ENCODE measurements at places on chromosomes 5 and 9.

GRCh38 chr5:143986516-143987212 is 174.7 kb downstream of the HMHB1 start:
- DNase-seq, result no peak

DNA sequence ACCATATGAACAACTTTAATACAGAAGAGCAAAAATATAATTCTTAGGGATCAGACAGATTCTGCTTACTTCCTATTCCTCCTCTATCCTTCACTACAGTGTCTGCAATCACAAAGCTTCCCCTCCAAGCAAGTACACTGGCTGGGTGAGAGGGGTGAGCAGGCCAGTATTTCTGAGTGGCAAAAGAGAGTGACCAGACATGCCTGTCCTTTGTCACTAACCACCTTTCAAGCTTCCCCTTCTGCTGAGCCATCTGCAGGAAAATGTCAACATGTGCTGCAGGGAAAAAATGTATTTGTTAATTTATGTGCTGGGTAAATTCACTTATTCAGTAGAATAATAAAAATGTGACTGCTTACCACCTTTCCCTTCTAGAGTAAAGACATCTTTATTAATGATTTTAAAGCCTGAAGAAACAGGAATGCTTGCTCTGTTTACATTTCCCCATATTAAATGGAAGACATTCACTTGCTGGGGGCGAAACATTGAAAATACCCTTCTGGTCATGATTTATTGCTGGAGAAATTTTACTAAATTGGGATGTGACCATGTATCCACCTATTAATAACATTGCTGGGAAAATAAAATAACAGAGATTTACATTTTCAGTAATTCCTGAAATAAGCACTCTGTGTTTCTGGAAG is 84.9 kb downstream of the SPOCK1 start:
- no peak for DNase-seq

DNA sequence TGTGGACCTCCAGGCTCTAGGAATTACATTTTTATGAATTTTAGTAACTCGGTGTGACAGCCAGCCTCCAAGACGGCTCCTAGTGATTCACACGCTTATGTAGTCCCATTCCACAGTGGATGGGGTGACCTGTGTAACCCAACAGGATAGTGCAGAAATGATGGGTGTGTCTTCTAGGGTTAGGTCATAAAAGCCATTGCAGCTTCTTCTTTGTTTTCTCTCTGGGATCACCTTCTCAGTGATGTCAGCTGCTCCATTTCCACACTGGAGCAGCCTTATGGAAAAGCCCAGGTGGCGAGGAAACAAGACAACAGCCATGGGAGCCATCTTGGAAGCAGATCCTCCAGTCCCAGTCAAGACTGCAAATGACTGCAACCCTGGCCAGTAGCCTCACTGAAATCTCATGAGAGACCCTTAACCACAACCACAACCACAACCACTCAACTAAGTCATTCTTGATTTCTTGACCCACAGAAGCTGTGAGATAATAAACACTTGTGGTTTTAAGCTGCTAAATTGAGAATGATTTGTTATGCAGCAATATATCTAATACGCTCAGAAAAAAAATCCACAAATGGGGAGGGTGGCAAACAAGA is 5.1 kb upstream of the GNPDA1 start:
- no peak for DNase-seq

- DNase-seq, result no peak
Measured at GRCh38 chr9:90274725-90275124, 367.9 kb downstream of the DIRAS2 start.

DNA sequence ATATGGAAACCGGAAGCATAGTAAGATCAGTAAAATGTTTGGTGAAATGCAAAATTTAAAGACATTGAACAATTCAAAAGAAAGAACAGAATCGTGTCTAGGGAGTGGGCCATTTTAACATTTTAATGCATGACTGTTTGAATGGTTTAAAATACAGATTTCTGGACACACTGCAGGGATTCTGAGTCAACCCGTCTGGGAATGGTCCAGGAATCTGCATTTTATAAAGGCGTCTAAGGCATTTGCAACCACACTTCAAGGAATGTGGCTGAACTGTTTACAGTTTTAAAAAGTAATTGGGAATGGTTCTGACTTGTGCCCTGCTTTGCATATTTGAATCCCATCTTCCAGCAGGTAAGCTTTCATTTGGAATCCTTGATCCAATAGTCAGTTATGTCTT is 811.7 kb upstream of the WWC1 start:
- no peak for DNase-seq

DNA sequence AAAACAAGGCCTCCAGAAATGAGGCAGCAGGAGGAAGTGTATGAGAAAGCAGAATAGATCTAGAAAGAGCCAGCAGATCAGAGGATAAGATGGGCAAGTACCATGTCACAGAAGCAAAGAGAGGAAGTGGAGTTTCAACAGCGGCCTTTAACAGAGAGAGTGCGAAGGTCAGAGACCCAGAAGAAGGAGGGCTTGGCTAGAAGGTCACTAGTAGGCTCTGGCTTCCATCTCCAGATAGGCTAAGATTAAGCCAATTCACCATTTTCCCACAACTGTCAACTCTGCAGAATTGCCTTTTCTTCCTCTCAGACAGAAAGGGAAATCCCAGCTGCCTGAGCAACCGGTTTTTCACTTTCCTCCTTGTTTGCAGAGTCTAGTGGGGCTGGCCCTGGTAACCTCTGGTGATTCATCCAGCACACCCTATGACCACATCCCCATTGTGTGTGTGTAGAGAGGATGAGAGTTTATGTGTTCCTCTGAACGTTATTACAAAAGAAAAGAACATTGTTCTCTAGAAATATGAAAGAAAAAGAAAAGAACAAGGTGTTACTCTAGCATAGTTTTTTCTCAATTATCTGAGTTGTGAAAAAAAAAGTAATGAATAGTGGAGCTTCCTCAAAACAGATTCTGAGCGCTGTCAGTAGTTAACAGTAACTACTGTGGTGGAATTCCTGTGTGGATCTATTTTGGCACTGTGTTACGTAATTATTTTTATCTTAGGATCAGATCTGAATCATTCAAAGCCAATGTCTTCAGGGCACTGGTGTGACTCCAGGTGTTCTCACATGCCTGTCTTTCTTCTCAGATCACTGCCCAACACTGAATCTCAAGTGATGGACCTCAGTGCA is 220.4 kb downstream of the ARRDC3 start:
- peak; percentile 35 for DNase-seq

DNA sequence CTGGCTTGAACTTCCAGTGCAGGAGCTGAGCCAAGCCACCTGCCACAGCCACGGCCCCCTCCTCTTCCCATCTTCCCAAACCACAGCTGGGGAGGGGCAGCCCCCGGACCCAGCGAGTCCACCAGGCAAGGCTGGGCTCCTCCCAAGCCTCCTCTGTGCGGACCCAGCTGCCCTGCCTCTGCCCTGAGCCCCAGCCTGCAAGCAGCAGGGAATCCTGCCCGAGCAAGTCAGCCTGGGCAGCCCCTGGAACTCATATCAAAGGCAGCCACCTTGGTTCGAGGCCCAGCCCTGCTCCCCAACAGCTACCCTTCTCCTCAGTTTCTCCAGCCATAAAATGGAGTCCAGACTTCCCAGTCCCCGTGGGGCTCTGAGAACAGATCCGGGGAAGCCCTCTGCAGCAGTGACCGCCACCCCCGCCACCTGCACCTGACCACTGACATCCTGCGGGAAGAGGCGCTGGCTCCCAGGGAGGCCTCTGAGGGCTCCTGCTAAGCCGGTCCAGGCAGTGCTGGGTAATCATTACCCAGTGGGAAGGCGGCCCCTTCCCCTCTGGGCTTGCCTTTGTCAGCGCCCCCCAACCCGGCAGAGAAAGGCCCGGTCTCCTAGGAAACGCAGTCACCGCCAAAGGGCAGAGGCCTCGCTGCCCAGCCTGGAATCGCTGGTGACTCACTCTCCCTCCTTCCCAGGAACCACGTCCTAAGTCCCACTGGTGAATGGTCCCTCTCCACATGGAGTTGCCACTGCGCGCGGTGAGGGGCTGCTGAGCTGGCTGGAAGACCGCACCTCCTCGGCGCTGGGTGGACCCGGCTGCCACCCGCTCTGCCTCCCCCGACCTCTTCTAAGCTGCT is 1.5 kb downstream of the VAV2 start:
- DNase-seq, result no peak

DNA sequence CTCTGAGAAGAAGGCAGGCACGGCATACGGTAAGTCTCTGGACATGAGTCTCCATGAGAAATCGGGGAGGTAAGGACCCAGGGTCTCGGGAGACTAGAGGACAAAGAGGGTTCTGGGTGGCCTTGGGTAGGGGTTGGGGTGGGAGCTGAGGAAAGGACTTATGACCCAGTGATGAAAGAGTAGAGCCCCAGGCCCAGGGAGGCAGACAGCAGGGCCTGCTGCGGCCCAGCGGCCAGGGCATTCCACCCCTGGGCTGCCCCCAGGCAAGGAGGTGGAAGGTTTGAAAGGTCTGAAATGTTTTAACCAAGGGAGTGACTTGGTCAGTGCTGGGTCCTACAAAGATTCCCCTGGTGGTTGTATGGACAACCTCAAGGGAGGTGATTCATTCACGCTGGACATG is 89.1 kb downstream of the CRB2 start:
- no peak for DNase-seq

DNA sequence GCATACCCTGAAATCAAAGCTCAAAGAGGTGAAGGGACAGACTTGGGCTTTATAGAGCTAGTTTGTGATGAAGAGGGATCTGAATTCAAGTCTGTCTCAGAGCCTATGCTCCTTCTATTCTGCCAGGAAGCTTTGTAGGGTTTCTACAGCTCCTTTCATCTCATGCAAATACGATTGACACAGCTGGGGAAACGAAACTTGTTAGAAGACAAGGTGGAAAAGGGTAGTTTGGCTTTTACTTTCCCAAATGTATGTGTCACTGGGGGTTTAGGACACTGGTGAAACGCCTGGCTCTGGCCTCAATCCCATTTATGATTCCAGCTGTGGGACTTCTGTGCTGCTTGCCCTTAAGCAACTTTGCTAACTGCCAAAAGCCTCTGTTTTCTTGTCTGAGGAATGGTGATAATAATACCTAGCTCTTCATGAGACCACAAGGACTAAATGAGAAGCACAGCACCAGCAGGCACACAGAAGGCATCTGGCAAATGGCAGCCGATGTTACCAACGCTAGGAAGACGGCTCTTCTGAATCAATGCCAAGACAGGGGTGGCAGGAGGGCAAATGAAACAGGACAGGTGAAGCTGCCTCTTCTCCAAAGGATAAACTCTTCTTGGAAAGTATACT is 70.3 kb upstream of the EQTN start:
- no peak for DNase-seq

DNA sequence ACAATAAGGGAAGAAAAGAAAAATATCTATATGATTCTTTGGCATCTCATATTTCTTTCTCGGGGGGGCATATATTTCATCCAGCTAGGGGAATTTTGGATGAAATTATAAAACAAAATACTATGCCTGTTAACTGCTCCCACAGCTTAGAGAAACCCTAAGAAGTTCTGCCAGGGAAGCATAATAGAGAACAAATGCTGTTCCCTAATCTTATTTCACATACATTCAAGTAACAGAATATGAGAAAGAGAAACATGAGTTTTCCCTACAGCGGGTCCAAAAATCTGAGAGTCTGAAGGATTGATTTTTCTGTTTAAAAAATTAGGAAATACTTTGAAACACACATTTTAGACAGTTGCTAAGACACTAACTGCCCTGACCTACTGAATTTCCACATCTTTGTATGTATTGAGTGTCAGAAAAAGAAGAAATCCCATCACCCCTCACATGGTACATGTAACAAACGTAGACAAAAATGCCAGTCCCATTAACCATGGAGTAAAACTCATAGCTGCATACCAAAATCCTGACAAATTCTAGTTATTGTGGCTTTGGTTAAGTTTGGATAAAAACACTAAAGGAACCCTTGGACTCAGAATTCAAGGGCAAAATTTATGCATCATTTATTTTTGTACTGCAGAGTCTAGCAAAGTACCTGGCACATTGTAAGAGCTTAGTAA is 620.2 kb upstream of the DMAC1 start:
- no peak for DNase-seq

DNA sequence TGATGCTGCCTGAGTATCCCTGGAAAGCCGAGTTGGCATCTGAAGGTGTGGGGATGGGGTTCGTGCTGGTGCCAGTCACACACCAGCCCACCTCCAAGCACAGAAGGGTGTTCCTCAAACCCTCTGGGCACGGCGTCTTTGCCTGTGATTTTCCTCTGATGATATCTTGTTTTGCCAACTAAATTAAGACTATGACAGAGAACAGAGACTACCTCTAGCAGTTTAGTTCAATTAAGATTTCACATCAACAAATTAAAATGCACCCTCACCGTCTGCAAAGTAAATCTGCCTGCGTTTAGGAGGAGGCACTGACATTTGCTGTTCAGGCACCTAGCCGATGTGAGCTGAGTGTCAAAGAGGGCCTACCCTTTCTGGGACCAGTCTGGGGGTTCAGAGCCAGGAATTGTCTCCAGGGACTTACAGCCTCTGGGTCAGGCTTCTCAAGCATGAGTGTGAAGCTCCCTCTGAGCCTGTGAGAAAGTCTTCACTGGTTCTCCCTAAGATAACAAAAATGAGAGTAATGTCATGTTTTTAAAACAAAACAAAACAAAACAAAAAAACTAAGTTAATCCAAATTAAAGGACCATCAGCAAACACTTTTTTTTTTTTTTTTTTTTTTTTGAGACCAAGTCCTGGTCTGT is 55.4 kb upstream of the CTNNA1 start:
- no peak for DNase-seq

DNA sequence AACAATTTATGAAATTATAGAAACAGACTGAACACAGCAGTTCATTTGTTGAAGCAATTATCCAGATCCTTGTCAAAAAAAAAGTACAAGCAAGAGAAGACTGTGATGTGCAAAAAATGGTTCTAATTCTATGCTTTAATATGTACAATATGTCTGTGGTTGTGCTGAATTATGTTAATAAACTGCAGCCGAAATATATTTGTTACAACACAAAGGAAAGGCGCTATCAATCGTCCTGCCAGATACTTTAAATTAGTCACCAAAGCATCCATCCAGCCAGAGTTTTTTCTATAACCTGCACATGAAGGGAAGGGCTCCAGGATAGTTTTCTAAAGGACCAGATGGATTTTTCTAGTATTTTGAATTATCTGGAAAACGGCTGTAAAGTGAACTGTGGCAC is 259.5 kb downstream of the BNC2 start:
- DNase-seq, result no peak

GRCh38 chr5:103669615-103670014 is 107.0 kb upstream of the NUDT12 start:
- DNase-seq, result no peak

- DNase-seq, result no peak
Measured at GRCh38 chr9:136720251-136720897, 8.0 kb downstream of the DIPK1B start.

GRCh38 chr9:136228107-136228875 is 17.3 kb downstream of the QSOX2 start:
- DNase-seq, result no peak

- DNase-seq, result no peak
Measured at GRCh38 chr9:91359734-91360470, 1.8 kb downstream of the AUH start.

DNA sequence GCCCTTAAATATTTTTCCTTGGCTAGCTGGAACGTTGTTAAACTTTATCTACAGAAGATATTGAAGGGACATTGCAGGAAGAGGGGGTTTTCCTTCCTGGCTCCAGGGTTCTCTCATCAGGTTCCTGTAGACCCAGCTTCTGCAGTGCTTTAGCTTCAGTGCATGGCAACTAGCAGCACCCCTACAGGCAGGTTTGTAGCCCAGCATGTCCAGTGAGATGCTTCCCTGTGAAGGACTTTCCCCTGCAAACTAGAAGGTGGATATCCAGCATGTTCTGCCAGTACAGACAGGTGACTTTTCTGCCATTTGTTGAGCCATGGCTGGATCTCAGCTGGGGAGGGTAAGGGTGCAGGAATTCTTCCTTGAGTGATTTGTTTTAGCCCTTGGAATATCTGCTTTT is 10.4 kb downstream of the CCL28 start:
- DNase-seq, result no peak
